ENCODE measurements at places on chromosomes 12 and 14.

GRCh38 chr12:71581206-71581605, 82.4 kb downstream of the ZFC3H1 start:
- no peak for DNase-seq

DNA sequence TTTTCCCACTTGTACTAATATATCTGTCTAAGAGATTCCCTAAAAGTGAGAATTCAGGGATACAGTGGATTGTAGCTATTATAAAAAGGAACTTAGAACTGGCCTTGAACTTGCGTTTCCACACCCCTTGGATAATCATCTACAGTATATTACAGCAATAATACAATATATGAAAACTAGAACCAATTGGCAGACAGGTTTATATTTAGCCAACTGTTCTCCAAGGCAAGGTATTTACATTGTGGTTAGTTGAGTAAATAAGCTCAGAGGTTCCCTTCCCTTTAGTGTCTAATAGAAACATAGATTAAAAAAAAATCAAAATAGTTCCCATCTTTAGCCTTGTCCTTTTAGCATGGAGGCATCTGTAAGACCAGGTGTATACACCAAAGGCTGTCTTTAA, 42.1 kb downstream of the LIMA1 start:
- peak; percentile 27 for DNase-seq

DNA sequence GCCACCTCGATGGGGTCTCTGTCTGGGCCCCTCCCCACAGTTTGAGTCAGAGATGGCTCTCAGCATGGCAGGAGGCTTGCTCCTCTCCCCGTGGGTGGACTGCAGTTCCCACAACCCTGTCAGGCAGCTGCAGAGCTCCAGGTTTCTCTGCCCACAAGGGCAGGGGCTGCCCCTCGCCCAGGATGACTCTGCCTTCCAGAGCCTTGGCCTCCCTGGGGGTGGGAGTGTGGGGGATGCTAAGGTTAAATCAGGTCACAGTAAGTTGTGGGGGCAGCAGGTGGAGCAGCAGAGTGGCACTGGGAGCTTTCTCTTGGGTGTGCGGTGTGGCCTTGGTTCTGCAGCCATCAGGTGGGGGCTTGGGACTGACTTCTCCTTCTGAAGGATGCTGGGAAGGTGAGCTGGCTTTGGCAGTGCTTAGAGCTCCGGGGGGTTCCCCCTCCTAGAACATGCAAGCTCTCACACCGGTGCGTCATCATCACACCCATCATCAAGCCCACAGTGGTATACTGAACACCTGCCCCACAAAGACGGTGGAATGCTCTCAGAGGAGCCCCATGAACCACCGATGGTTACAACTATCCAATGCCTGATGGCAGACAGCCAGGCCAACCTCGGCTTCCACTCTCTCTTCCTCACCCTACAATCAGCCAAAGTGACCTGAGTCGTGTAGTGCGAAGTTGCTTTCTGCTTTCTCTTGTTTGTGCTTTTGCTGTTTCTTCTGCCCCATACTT, 39.7 kb downstream of the ERH start:
- peak; percentile 79 for DNase-seq

DNA sequence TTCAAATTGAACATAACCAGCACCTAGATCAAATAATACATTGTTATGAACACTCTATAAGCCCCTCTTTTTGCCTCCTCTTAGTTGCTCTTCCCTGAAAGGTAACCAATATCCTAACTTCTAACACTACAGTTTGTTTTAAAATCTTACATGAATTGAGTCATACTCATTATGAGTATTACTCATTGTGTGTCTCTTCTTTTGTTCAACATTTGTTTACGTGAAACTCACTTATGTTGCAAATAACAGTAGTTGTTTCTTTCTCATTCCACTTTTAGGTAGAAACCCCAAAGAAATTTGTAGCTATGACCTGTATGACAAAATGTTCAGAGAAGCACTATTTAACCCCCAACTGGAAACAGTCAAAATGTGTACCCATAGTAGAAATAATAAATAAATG, 6.6 kb downstream of the LRRC9 start:
- DNase-seq: no peak

DNA sequence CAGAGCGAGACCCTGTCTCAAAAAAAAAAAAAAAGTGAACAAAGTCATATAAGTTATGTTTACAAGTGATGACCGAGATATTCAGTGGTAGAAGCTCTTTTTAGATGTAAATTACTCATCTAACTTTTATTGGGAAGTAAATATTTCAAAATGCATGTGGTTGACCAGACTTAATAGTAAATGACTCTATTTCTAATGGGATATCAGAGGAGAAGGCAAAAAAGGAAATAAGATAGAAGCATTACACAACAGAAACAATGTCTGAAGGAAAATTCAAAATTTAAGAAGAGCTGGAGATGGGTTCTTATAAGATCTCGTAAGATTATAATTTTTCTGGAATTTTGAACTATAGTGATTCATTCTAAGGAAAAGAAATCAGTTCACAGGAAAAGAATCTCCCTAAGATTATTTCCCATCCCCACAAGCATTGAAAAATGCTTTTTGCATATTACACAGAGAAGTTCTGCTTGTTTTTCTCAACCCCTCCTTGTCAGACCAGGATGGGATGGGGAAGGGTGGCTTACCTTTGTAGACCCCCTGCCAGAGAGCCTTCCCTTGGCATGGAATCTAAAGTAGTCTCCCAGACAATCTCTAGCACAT, 63.1 kb upstream of the STK38L start:
- DNase-seq: no peak

DNA sequence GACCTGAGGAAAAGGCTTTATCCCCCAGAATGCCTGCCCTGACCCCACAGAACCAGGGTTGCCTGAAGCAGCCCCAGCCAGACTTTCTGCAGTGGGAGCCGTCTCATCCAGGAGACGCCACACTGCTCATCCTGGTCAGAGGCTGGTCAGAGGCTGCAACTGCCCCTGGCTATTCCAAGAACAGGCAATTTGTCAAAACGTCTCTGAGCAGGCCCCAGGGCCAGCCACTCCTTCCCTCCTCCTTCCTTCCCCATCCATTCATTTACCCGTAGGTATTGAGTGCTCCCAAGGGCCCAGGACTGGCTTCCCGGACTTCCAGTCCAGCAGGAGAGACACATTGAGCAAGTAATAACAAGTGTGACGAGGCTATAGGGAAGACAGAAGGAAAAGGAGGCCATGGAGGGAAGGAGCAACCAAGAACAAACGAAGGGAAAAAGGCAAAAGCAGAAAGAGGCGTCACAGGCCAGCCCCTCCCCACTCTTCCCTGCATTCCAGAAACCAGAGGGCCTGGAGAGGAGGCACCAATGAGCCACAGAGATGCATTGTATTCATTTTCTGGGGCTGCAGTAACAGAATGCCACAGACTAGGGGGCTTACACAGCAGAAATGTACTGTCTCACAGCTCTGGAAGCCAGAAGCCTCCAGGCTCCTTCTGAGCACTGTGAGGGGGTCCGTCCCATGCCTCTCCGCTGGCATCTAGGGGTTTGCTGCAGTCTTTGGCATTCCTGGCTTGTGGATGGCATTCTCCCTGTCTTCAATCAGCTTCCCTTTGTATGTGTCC, 21.0 kb upstream of the CD9 start:
- DNase-seq: no peak
